Renal cortical epithelial cell (primary cell): ENCODE measurements at places on chromosomes 11 and 22. TPM values are rescaled to one million over a fixed set of nuclear protein-coding genes. Genes with fewer than 3 reads are reported as not detected.
A peak's percentile ranks its signal among the peaks of the same experiment; 100 is the strongest.

- peak; percentile 28 for DNase-seq
Measured at GRCh38 chr22:27534720-27535125, 266.8 kb downstream of the MN1 start.

- DNase-seq: no peak
Measured at GRCh38 chr11:73270016-73270854, 1.9 kb upstream of the P2RY6 start.

Gene C11orf71
- total RNA-seq: 0.52 and 3.1 TPM in 2 replicates

DNA sequence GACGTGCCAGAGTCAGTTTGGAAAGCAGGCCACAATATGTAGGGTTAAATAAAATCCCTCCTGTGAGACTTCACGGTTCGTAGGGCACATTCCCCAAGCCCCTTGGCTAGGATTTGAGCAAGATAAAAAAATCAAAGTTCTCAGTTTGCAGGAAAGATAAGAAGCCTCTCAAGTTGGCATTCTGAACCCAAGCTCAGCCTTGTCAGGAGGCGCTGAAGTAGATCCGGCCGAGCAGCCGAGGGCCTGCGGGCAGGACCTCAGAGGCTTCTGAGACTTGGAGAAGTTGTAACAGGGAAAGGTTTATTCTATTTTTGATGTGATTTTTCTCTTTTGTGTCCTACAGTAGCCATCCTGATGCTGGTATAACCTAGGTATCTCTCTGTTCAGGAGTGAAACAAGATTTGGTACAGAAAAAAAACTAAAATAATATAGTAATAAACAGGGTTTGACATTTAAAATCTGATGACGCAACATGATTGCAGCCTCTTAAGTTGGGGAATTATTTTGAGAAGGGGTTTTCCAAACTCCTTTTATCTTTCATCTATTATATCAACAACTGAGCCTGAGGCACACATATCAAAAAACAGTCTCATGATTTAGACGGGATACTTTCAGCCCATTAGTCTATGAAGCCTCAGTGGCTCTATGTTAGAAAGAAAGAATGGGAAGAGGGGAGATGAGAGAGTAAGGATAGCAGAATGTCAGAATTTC lies 10.1 kb downstream of the PATE2 start:
- no peak for DNase-seq

GRCh38 chr11:128409476-128409875 lies 177.9 kb downstream of the ETS1 start:
- no peak for DNase-seq

- peak; percentile 18 for DNase-seq
Measured at GRCh38 chr11:33168709-33169200, 7.5 kb upstream of the CSTF3 start.

- DNase-seq: no peak
Measured at GRCh38 chr11:1344056-1344635, 34.7 kb upstream of the TOLLIP start.

GRCh38 chr11:92763336-92763735 lies 206.1 kb upstream of the MTNR1B start:
- no peak for DNase-seq

GRCh38 chr11:66956689-66957290 lies 1.4 kb downstream of the PC start:
- DNase-seq: peak; percentile 95

GRCh38 chr11:55969845-55970244 lies at the start of gene OR10AG1:
TSS of gene OR10AG1 (minus strand) at chr11:55969945. CDS start at chr11:55969907, 38 bp downstream.
- DNase-seq: no peak
